ENCODE measurements at places on chromosomes 1 and 21. TPM values are rescaled to one million over a fixed set of nuclear protein-coding genes. Genes with fewer than 3 reads are reported as not detected.

Gene HORMAD1
- total RNA-seq = not detected

Gene MCOLN3
- total RNA-seq = 11.6 TPM

Gene LHX4
- total RNA-seq = under 0.01 TPM

GRCh38 chr21:36883532-36884486, 82.7 kb downstream of the HLCS start:
- no peak for DNase-seq

DNA sequence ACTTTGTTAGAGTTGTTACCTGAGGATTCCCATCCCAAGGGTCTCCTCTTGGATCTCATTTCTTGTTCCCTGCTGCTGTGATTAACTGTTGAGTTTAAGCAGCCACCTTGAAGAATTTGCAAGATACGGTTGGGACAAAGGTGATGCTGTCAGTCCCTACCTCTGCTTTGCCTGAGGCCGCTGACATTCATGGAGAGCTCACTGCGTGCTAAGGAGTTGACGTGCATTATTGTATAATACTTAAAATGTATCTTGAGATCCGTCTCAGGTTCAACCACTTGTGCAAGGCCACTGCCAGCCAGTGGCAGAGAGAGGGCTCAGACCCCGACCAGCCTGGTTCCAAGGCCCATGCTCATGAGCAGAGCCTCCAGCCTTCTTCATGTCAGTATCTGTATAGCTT, 14.2 kb downstream of the DOP1B start:
- DNase-seq = no peak

Gene CSMD2
- total RNA-seq = 0.48 TPM

- no peak for DNase-seq
Observed at GRCh38 chr21:31548688-31549087, 110.8 kb upstream of the SOD1 start.

GRCh38 chr1:226566760-226567159, 18.2 kb downstream of the STUM start:
- DNase-seq = no peak

Gene FMN2
- total RNA-seq = 0.33 TPM

Gene LORICRIN
- total RNA-seq = not detected

GRCh38 chr21:31143036-31143435, 104.8 kb upstream of the KRTAP19-8 start:
- no peak for DNase-seq

- DNase-seq = no peak
Observed at GRCh38 chr1:174225499-174226204, 66.3 kb downstream of the RABGAP1L start.

- no peak for DNase-seq
Observed at GRCh38 chr1:115475252-115475651, 137.2 kb upstream of the NGF start.

Gene KRTAP10-4
- total RNA-seq = not detected

DNA sequence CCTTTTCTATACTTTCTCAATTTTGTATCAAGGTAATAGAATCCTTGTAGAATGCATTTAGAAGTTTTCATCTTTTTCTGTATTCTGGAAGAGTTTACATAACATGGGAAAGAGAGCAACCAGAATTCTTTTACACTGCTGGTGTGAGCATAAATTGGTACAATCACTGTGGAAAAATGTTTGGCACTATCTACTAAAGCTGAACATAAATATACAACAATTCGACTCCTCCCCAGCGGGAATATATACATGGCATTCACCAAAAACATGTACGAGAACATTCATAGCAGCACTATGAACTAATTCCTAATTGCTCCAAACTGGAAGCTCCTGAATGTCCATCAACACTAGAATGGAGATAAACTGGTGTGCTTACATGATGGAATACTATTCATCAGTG, 1.8 kb upstream of the ACBD6 start:
- no peak for DNase-seq

- DNase-seq = no peak
Observed at GRCh38 chr1:217943361-217943760, 312.2 kb downstream of the SPATA17 start.

DNA sequence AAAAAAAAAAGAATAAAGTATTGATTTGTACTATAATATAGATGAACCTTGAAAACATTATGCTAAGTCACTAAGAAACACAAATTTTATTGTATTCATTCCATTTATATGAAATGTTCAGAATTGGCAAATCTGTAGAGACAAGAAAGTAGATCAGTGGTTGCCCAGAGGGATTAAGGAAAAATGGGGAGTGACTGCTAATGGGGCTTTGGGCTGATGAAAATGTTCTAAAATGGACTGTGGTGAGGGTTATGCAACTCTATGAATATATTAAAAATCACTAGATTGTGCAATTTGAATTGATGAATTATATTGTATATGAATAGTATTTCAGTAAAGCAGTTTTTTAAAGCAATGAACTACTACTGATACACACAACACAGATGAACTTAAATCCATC, 10.0 kb downstream of the GDAP2 start:
- DNase-seq = no peak

GRCh38 chr1:148309940-148310500, 157.9 kb upstream of the NBPF11 start:
- no peak for DNase-seq

DNA sequence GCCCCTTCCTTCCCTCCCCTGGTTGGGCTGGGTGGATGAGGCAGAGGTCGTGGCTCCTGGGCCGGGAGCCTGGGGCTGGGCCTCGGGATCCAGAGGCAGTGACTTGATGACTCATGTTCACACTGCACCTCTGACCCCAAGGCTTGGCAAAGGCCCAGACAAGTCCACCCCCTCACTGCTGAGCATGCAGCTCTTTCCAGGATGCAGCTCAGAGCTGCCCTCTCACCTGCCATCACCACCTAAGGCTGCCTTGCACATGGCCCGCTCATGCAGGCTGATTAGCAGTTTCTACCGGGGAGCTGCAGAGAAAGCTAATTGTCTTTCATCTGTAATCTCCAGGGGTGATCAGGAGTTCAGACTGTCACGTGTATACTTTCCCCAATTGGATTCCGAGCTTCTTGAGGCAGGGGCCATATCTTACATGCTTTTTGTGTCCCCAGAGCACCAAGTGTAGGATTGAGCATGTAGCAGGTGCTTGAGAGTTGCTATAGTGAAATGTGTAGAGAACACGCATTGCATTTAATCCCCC, 62.1 kb downstream of the LRRN2 start:
- peak; percentile 28 for DNase-seq

GRCh38 chr1:52032785-52033131, 852 bp downstream of the KTI12 start:
- no peak for DNase-seq

Gene NOTCH2NLA
- total RNA-seq = 44.1 TPM

DNA sequence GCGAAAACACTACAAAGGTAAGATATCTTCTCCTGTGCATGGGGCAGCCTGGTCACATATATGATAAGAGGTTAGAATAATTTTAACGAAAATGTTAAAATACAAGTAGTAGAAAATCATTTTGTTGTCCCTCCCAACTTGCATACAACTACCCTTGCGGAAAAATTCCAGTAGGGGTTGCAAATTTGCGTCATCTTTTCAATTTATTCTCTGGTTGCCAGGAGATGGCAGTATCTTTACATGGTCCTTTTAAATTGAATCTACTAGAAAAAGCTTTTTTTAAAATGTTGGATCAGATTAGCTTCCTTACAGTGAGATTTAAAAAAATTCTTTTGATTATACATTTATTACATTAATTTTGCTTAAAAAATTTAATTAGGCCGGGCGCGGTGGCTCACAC, 10.9 kb downstream of the S100PBP start:
- no peak for DNase-seq

GRCh38 chr1:24925082-24925779, 4.8 kb downstream of the RUNX3 start:
- no peak for DNase-seq

Gene HMGN2
- total RNA-seq = 126 TPM

DNA sequence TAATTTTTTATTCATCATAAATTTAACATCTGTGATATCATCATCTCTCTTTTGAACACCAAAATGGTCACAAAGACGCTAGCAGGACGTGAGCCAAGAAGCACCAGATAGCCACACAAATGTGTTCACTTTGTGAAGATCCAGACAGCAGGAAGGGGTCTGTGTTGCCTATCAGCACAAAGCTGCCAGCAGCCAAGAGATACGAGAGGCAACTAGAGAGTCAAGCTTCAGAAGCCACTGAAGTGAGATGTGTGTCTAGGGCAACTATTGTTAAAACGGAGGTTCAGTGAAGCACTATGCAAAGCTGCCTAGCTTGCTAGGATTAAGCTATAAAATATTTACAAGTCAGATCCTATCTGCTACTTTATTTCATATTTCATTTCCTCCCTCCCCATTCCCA, 45.3 kb downstream of the NDC1 start:
- DNase-seq = no peak

DNA sequence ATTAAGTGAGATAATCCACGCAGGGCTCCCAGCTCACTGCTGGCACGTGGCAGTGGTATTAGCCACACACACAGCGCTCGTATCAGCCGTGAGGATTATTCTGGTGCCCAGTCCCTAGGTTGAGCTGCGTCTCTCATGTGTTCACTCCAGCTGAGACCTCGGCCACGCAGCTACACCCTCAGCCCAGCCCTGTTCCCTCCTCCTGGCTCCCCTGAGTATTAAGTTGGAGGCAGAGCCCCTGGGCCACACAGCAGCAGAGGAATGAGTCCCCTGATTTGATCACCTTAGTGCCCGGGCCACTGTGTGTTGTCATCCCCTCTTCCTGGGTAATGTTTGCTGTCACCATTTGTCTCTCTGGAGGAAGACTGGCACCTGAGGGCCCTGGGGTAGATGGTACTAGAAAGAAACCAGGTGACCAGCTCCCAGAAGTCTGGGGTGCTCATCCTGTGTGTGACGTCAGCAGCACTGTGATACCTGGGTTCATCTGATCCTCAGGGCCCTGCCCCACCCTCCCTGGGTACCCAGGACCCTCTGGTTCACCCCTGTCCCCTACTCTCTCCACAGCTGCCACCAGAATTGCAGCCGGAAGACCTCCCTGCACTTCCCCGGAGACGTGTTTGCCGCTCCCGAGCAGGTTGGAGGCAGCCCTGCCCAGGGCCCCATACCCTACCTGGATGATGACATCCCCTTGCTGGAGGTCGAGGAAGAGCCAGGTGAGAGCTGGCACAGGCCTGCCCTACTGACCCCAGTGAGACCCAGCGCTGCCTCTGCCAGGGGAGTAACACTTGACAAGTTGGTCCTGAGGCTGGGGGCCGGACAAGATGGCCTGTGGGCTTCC, 40.1 kb downstream of the DISP3 start:
- no peak for DNase-seq

Gene CENPS
- 8.5 TPM for total RNA-seq

GRCh38 chr21:45175326-45176095, 101.1 kb downstream of the ADARB1 start:
- DNase-seq = no peak

DNA sequence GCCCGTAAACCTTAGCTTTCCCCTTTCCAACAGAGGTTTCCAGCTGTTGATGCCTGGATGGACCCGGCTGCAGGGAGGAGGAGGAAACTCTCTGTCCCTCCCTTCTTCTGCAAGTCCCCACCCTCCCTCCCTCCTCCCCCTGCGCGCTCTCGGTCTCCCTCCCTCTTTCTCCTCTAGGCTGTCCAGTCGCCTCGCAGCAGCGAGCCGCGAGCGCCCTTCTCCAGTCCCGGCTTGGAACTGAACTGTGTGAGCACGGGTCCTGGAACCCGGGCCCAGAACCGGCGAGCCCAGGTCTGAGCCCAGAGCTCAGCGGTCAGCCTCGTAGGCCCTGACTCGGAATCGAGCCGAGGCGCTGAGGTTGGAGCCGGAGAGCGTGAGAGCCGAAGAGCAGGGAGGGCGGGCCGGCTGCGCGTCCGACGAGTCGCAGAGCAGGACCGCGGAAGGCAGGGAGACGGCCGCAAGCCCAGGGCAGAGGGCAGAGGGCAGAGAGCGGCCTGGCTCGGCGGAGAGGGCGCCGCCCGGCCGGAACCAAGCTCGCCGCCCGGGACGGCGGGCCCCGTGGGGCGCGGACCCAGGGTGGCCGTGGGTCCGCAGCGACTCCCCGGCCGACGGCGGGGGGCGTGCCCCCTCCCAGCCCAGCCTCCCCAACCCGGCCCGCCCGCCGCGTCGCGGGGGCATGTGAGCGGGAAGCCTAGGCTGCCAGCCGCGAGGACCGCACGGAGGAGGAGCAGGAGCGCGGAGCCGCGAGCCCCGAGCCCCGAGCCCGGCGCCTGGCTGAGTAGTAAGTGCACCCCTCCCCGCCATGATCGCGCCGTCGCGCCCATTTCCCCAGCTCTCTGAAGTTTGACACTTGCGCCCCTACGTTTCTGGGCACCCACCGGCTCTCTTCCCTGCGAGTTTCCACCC, at the start of gene SOX13:
Gene SOX13 (plus strand): TSS at position 185 of the 906 bp plus-strand sequence. CDS start 39,801 bp downstream, outside the sequence.
- peak; percentile 54 for DNase-seq

DNA sequence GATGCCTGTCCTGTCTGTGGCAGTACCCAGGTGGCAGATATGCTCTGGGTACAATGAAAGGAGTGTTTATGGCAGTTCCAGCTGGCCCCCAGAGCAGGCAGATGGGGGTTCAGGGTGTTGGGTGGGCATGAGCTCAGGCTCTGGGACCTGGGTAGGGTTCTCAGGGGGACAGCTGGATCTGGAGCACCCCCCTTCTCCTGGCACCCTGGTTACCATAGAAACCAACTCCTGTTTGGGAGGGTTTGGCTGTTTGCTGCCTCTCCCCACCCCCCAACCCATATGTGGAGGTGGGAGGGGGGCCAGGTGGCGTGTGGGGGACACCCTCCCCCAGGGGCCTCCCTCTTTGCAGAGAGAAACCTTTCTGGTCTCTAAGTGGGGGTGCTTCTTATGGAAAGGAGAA, 7.1 kb downstream of the FOXO6 start:
- no peak for DNase-seq

DNA sequence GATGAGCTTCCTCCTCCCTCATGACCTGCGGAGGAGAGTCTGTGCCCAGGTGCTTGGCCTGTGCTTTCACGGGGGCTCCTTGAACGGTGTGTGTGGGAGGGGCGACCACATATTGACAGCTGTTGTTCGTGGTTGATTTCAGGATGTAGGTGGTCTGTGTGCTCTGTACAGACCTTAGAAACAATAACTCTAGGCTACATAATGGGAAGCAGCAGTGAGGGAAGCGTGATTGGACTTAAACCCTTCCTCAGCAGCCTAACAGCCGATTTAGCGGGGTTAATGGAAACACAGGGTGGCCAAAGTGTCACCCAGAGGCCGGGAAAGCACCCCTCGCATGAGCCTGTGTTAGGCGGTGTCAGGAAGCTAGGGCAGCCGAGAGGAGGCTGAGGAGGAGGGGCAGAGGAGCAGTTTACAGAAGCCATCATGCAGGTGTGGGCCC, 56.0 kb downstream of the TBCE start:
- no peak for DNase-seq

DNA sequence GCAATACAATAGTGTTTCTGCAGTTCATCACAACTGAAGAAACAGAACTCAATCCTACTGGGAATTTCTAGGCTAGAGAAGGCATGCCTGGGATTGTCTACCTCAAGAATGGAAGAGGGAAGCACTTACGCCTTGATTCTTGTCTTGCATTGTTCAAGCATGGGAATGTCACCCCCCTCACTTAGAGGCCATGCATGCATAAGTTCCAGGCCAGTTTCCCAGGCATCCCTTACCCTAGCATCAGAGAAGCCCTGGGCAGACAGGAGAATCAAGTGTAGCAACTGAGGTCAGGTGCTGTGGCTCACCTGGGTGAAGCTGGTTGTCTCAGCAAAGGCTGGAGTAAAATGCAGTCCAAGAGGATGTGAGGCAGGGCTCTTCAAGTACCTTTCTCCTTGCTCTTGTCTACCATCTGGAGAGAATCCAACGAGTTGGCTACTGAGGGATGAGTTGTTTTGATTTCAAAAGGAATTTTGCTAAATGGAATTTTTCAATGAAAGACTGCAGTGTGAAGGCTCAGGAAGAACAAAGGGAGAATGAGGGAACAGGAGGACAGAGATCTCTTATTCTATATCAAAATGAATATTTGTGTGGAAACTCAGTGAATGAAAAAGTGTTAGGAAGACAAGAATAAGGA, 174.3 kb downstream of the NEK7 start:
- no peak for DNase-seq

Data from kidney epithelial cell (primary cell).